Activated CD4-positive, alpha-beta T cell treated with anti-CD3 and anti-CD28 coated beads for 36 hours (primary cell): ENCODE measurements at places on chromosomes 11 and 22. TPM values are rescaled to one million over a fixed set of nuclear protein-coding genes. Genes with fewer than 3 reads are reported as not detected.

Gene LRRC55
- not detected for total RNA-seq

Gene ANO9
- 38.8 TPM for total RNA-seq

Gene APBB1
- 49.8 TPM for total RNA-seq

Gene DNAJB13
- 0.57 TPM for total RNA-seq

- H3K4me3 ChIP-seq = no peak overlapping the region
- no peaks in the 10 kb centered on the region for H3K36me3 ChIP-seq
- no peak overlapping the region for H3K27ac ChIP-seq
- H3K4me1 ChIP-seq = no peaks in the 10 kb centered on the region
- DNase-seq = no peak
Measured at GRCh38 chr11:132490978-132491377, 1041.3 kb downstream of the OPCML start.

- H3K27me3 ChIP-seq = peaks cover 16% of the 10 kb centered on the region
- no peaks in the 10 kb centered on the region for H3K36me3 ChIP-seq
- DNase-seq = no peak
- H3K4me3 ChIP-seq = no peak overlapping the region
- no peak overlapping the region for H3K27ac ChIP-seq
- H3K4me1 ChIP-seq = no peaks in the 10 kb centered on the region
Measured at GRCh38 chr11:44637487-44637886, 72.0 kb downstream of the CD82 start.
